ENCODE measurements at places on chromosomes 6 and 20.

GRCh38 chr20:38779247-38780097 lies 26.0 kb upstream of the PPP1R16B start:
- DNase-seq = no peak

- DNase-seq = no peak
These were observed 3.9 kb downstream of the PLCG1 start for GRCh38 chr20:41141153-41141815.

GRCh38 chr20:50243610-50244351 lies 53.2 kb downstream of the CEBPB start:
- no peak for DNase-seq

GRCh38 chr6:166449641-166450040 lies 66.9 kb upstream of the MPC1 start:
- no peak for DNase-seq

DNA sequence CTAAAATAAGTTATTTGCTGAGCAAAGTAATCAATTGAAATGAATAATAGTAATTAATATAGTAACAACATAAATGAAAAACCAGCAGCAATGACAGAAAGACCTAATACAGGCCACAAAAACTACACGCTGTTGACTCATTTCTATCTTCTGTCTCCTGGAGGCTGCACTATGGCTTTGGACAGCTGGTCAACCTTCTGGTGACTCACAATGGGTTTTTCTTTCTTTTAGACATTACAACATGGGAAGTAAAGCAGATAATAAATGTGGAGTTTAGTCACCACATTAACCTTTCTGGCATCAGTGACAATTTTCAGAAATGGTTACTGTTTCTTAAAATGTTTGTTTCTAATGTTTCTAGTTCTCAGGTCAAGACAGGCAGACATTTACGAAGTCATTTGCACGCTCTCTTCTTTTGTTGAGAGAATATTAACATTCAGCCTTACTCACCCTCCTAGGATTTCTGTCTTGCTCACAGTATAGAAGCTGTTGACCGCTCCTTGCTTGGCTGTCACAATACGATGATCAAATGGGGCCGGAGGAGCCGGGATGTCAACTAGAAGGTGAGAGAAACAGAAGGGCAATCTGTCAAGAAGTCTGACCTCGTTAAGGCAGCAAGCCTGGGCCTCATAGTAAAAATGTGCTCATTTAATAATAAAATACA lies 62.2 kb downstream of the MYLK4 start:
- peak; percentile 73 for DNase-seq

DNA sequence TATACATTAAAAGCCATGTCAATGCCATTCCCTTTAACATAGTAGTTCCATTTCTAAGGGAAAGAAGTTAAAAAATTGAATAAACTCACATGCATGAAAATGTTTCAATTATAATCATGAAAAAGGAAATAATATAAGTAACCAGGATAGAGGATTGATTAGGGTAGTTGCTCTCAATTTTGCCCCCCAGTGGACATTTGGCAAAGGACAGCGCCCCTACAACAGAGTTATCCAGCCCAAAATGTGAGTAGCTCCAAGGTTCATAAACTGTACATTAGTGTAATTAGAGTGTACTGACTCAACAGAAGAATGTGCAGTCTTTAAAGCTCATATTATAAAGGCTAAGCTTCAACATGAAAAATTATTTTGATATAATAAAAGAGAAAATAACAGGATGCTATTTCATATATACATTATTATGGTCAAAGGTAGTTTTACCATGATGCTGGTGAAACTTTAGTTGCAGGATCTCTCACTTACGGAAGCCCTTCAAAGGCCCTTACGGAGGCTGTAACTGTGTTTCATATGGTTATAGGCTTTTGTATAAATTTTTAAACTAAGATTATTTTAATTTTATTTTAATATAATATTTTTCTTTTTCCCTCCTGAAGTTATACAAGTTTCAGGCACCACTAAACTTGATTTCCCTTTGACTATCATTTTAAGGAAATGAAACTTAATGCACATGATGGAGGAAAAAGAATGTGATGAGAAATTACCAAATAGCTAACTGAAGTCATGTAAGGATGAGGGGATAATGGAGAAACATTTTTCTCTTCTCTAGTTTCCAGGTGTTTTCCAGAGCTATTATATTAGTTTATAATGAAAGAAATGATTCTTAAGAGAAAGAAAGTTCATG lies 403.6 kb downstream of the PLCB1 start:
- no peak for DNase-seq

- no peak for DNase-seq
These were observed 9.0 kb downstream of the MYLK4 start for GRCh38 chr6:2741756-2742155.

DNA sequence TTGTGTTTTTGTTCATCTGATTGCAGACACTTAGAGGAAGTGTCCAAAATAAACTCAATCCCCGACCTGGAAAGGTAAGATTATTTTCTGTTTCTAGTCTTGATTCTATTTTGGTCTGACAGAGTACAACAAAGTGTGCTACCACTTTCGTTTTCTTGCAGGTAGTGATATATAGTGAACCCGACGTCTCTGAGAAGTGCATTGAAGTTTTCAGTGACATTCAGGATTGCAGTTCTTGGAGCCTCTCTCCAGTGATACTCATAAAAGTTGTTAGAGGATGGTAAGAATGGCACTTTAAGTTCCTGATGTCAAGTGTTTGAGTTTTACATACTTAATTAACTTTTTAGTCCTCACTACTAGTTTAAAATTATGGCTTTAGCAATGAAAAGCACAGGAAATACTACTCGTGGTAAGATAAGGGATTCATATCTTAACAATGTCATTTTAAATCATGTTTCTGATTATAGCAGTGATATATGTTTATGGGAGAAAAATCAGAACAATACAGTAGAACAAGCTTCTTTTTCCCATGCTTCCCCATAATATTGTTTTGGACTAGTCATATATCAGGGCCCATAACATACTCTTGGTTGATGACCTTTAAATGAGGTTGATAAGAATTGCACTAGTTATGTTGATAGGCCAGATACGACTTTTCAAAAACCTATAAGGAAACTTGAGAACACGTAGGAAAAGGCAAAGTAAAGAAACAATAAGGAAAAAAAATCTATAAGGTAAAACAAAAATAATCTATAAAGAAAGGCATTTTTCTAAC lies 104.0 kb downstream of the RTN4IP1 start:
- DNase-seq = no peak

GRCh38 chr20:60255415-60255814 lies 297.2 kb downstream of the CDH26 start:
- DNase-seq = no peak

- peak; percentile 31 for DNase-seq
These were observed 258 bp downstream of the PHF10 start for GRCh38 chr6:169723991-169724493.

DNA sequence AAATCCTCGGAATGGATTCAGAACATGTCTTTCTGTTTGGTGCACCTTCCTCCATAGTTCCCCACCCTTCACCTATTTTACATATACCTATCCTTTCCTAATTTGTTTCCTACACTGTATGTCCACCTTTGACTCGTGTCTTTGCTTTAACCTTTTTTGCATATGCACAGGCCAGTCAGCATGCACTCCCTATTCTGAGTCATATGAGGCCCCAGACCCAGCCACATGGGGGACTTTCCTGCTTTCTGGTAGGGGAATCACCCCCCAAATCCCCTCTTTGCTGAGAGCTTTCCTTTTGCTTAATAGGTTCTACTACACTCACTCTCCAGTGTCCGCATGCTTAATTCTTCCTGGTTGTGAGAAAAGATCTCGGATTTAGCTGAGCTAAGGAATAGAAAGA lies 393.8 kb upstream of the IMPG1 start:
- DNase-seq = no peak

Data from fibroblast of skin of abdomen (primary cell).